ENCODE measurements at places on chromosomes 4 and X.

- DNase-seq = no peak
Measured at GRCh38 chr4:55352726-55353125, 6.7 kb downstream of the SRD5A3 start.

DNA sequence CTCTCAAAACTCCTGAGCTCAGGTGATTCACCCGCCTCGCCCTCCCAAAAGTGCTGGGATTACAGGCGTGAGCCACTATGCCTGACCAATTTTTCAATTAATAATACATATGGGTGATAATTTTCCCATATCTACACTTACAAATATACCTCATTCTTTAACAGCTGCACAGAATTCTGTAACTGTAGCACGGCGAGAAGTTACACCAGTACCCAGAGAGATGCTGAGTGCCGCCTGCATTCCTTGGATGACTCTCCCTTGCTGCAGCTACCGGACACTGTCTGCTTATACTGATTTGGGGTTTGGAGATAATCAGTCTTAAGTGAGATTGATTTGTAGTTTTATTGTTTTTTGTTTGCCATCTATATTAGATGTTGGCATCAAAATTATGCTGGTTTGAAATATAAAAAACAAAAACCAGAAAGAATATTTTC, 5.8 kb downstream of the TIFA start:
- no peak for DNase-seq

GRCh38 chr4:153465615-153466080, 512 bp upstream of the TMEM131L start:
- DNase-seq = peak; percentile 57

DNA sequence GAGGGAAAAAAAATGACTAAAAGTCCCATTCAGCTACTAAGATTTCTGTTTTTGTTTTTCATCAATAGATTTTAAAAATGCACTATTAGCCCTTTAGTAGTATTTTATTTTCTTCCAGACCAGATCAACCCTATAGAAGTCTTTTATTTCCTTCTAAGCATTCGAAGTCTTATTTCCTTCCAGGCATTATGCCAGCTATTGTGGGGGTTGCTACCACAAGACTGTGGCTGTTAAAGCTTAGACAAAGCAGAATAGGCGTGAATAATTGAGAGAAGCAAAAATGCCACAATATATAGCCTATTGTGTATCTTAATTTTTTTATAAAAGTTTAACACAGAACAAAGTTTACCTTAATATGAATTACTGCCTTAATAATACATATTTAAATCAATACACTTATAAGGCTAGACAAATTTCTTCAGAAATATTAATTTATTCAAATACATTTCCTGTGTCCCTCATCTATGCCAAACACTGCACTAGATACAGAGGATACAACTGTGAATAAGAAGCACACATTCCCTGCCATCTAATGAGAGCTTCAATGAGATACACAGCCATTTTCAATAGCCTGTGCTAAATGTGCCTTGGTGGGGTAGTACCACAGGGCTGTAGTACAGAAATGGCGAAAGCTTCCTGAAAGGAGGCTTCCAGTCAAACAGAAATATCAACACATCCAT, 33.1 kb downstream of the SLC10A7 start:
- no peak for DNase-seq

DNA sequence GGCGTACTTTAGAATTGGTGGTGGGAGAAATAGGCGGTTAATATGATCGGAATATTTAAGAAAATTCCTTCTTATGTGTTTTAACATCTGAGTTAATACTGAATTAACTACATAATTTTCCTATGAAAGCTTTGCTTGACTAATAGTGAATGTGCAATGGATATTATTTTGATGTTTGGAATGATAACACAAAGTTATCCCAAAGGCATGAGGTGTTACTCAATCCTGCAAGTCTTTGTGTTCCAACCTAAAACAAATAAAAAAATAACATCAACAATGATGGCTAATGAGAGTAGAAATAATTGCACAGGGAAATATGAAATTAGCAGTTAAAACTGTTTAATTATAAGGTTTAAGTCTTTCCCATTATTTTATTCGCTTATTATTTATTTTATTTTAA, 183.6 kb upstream of the ARSJ start:
- DNase-seq = no peak

DNA sequence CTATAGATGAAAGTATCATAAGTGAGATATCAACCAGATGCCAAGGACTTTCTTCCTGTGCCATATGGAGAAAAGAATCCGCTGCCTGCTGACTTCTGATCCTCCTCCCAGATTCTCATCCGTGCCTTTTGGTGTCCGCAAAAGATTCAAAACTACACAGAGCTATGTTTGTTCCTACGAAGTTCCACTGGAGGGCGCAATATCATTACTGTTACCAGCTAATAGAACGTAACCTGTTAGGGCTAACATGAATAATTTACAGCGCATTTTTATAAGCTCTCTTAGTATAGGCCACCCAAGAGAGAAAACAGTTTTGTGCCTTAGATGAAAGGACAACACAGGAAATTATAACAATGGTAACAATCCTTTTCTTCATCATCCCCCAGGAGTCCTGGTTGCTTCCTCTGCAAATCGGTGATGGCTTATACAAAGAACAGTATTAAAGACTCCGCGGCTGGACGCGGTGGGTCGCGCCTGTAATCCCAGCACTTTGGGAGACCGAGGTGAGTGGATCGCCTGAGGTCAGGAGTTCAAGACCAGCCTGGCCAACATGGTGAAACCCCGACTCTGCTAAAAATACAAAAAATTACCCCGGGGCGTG, 22.8 kb upstream of the CENPVL3 start:
- DNase-seq = no peak
